ENCODE measurements at places on chromosomes 16 and 17.

DNA sequence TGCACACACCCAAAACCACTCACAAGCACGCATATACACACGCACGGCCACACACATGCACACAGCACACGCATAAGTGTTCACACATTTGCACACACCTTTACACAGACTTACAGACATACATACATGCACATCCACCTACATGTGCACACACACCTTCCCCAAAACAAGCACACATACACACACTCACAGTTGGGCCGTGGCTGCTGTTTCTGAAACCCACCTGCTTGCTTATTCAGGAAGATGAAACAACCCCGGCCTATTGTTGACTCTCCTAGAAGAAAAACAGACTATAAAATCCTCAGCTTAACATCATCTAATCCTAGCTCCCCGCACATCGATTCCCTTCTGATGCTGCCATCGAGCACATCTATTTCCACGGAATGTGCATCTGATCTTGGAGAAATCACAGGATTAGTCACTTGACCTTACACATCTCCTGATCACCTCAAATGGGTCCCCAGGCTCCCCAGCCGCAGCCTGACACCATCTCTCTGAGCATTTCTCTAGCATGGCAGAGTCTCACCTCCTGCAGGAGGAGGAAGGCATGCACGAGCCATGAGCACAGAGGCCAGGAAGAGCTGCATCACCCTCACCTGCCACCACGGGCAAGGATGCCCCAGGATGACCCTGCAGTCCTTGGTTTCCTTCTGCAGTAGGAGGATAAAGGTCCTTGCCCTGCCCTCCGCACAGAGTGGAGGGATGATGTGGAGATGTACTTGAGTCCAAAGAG, 105.8 kb upstream of the CDH5 start:
- DNase-seq: no peak

DNA sequence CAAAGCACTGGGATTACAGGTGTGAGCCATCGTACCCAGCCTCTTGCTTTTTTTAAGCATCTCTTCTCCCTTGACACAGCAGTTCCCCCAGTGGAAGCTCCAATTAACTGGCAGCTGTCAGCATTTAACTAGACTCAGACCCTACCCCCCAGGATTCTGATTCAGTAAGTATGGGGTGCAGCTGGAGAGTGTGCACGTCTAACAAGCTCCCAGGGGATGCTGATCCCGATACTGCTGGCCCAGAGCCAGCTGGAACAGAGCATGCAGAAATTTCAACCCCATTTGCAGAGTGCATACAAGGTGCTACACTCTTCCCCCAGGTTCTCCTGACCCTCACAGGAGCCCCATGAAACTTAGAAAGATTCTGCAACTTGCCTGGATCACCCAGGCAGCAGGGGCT, 27.7 kb upstream of the BCO1 start:
- no peak for DNase-seq

GRCh38 chr16:3089717-3090592, 9.1 kb downstream of the ZSCAN10 start:
- DNase-seq: no peak

- DNase-seq: no peak
Measured at GRCh38 chr17:63035695-63036094, 69.7 kb downstream of the TANC2 start.

DNA sequence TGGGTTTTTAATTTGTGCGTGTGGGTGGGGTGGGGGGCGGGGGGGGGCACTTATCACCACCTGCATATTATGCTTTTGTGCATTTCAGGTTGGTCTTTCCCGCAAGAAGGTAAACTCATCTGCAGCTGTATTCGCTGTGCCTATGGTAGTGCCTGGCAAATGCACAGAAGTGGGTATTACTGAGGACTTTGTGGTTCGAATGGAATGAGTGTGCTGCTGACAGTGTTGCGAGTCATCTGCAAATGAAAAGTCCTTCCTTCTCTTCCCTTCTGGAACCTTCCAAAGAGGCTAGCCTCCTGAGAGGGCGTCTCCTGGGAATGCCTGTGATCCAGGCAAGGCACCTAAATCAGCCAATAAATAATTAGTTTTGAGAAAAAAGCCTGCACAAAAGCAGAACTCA, 532.9 kb downstream of the MAF start:
- no peak for DNase-seq

DNA sequence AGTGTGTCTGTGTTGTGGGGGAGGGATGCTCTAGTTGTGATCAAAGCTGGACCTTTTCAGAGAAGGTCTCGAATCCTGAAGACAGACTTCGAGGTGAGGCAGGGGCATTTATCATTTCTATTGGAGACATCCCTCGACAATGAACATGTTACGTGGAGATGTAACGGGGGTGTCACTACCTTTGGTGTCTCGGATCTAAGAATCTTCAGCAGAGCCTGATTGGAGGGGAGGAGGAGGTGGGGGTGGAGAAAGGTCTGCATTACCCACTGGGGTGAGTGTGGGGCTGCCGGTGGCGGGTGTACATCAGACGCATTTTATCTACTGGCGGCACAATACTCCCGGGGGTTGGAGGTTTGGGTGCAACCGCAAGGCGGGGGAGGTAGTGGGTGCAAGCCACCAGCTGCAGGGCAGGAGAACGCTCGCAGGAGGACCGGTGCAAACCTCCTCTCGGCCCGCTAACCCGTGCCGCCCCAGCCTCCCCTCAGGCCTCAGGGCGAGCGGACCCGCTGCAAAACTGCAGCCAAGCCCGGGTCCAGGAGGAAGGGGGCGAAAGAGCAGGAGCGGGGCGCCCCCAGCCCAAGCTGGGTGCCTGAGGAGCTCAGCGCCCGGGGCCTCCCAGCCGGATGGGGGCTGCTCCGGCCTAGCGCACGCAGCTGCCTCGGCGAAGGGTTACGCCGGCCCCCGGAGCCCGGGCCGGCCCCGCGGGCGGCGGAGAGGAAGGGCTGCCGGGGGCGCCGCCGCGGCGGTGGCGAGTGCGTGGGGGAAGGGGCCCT, 735 bp downstream of the ZNF652 start:
- DNase-seq: peak; percentile 91

- DNase-seq: no peak
Measured at GRCh38 chr16:85421338-85422195, 191.6 kb upstream of the GSE1 start.

DNA sequence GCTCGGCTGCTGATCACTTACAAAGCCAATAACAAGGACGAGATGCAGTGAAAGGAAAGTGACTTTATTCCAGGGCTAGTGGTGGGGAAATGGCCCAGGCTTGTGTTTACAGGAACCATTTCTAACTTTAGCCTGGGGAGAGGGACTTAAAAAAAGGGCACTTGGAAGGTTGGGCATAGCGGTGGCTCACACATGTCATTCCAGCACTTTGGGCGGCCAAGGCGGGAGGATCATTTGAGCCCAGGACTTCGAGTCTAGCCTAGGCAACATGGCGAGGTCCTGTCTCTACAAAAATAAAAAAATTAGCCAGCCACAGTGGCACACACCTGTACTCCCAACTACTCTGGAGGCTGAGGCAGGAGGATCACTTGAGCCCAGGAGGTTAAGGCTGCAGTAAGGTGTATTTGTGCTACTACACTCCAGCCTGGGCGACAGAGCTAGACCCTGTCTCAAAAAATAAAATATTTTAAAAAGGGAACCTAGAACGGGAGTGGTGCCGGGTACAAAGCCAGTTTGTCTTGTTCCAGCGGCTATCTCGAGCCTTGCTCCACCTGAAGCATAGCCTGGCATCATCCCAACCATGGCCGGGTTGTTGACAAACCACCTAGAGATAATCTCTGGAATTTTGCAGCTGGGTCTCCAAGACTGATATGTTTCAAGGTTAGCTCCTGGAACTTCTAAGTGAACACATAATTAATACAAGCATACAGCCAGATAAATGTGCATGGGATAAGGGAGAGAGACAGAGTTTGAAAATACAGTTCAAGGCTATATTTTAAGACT, 5.7 kb upstream of the TVP23A start:
- no peak for DNase-seq

- no peak for DNase-seq
Measured at GRCh38 chr16:77190190-77190477, 856 bp upstream of the MON1B start.

- no peak for DNase-seq
Measured at GRCh38 chr17:75142236-75142971, 10.9 kb upstream of the NT5C start.

DNA sequence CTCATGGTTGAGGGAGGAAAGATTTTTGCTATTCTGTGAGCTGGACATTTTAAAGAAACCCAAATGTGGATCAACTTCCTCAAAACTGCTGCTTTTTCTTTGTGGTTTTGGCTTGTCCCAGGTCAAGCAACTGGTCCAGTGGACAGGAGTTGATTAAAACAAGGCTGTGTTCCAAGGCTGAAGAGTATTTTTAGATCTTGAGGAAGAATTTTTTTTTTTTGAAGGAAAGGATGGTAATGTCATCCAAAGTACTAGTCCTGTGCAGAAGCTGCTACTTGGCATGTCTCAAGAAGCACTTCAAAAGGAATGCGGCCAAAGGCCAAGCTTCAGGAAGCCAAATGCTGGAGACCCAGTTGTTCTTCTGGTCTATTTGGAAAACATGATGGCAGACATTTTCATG, 8.0 kb upstream of the MYH2 start:
- no peak for DNase-seq

DNA sequence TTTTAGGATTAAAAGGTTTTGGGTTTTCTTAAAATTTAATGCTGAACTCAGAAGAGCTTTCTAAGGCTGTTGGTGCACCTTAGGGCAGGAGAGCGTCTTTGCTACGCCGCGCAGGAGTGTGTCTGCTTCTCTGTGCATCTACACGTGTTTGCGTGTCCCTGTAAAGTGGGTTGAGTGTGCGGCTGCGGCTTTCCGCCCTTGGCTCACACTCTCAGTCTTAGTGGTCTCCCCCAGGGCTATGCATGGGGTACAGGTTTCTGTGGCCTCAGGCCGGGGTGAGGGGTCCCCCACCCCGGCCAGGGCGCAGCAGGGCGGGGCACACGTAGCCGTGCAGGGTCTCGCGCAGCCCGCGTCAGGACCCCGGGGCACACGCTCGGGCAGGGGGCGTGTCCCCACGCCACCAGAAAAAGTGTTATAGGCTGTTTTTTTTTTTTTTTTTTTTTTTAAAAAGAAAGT, 727 bp upstream of the TENT4B start:
- DNase-seq: peak; percentile 53

GRCh38 chr17:16988749-16989229, 16.9 kb upstream of the TNFRSF13B start:
- DNase-seq: no peak

GRCh38 chr17:32992321-32993033, 830 bp downstream of the SPACA3 start:
- DNase-seq: no peak

- peak; percentile 68 for DNase-seq
Measured at GRCh38 chr17:19338031-19338990, 24.2 kb downstream of the B9D1 start.

GRCh38 chr17:19378416-19379360, at the start of gene MAPK7:
Gene MAPK7, plus strand, starts transcription at chr17:19378498. Its CDS starts 403 bp downstream, at chr17:19378901.
- no peak for DNase-seq

DNA sequence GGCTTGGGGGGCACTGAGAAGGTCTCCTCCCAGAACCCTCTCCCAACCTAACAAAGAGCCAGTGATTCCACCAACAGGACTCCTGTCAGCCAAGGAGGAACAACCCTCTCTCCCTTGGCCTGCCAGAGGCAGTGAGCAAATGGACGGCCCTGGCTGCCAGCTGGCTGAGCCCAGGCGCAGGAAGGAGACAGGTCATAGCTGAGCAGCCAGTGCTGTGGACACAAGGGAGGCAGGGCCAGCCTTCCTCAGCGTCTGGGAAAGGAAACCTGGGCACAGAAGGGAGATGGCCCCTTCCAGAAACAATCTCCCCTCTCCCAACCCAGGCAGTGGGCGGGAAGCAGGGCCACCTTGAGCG, 2.1 kb downstream of the MPO start:
- DNase-seq: no peak

GRCh38 chr17:64685705-64686104, 23.6 kb upstream of the SMURF2 start:
- DNase-seq: no peak

- no peak for DNase-seq
Measured at GRCh38 chr17:18225642-18226283, 328 bp downstream of the LLGL1 start.

DNA sequence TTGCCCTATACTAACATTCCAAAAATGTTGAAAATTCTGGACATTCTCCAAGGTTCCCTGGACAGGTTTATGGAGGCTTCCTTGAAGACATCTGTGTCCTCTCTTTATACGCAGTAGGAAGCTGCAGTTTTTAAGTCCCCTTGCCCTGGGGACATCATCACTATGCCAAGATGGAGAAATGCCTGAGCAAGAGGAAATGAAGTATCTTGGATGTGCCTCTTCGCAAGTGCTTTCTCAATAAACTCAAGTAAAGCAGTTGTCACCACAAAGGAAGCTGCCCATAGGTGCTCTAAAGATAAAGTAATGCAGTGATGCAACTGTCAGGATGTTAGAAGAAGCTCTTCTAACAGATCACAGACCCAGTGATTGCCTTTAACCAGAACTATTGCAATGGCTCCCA, 71.0 kb downstream of the CDYL2 start:
- no peak for DNase-seq

GRCh38 chr17:35023538-35023937, 40.0 kb downstream of the RFFL start:
- no peak for DNase-seq

GRCh38 chr17:38358586-38359513, 7.2 kb downstream of the SOCS7 start:
- DNase-seq: no peak

DNA sequence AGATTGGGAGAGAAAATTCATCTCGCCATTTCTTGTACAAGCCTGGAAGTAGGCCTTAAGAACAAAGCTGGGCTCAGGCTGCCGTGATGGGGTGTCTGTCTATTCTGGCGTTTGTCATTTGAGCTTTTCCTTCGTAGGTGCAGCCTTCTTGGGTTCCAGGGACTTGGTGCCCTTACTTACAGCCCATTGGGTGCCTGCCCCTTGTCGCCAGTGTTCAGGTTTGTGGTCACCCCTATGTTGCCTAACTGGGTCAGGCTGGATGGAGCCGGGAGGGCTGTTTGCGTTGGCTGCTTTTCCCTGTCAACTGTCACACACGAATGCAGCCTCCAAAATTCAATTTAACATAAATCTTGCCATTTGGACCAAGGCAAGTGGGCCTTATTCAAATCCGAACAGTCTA, 23.7 kb upstream of the MED9 start:
- DNase-seq: no peak

- peak; percentile 39 for DNase-seq
Measured at GRCh38 chr16:50841081-50841886, 99.4 kb downstream of the CYLD start.

GRCh38 chr17:14732211-14732610, 431.3 kb downstream of the HS3ST3B1 start:
- no peak for DNase-seq

- no peak for DNase-seq
Measured at GRCh38 chr16:57912529-57913260, 58.2 kb downstream of the CNGB1 start.

Measured in CD4-positive, alpha-beta T cell (primary cell).